ENCODE measurements at places on chromosomes 16 and 17. TPM values are rescaled to one million over a fixed set of nuclear protein-coding genes. Genes with fewer than 3 reads are reported as not detected.

The SMIM36 gene
- total RNA-seq, result not detected

DNA sequence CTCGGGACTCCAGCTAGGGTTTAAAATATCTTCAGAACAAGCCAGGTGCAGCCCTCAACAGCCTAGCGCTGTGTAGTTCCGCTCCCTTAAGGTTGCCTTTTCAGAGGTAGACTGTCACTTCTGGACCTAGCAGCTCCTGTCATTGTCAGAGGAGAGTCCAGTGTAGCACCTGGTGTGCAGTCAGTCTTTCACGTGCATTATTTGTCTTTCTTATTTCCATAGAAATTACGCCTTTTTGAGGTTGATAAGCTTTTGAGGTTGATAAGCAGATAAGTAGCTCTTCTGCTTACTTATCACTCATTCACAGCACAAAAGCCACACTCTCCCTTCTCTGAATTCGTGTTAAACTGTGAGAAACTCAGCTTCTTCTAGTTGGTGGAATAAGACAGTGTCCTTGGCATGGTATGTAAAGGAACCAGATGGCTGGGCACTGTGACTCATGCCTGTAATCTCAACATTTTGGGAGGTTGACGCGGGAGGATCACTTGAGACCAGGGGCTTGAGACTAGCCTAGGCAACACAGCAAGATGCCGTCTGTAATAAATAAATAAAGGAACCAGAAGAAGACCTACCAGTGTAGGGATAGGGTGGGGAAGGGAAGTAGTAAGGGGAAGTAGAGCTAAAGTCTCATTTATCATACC is 10.2 kb downstream of the EEF2K start:
- no peak for DNase-seq

GRCh38 chr16:72979974-72980373 is 68.0 kb downstream of the ZFHX3 start:
- no peak for DNase-seq

DNA sequence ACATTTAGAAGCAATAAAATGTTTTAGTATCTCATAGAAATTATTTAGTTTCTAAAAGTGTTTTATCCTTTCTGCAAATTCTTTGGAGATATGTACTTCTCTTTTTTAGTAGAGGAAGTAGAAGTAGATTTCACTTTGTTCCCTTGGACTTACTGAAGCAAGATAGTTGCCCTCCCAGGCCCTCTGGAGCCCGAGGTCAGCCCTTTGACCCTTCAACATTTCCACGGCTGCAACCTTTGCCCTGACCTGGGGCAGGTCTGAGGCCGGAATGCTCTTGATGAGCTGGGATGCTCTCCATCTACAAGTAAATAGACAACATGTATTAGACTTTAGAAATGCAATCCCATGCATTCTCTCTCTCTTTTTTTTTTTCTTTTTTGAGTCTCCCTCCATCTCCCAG is 167.5 kb downstream of the CDK5R1 start:
- DNase-seq, result no peak

GRCh38 chr17:75843577-75844529 is at the start of gene UNC13D:
UNC13D (minus strand) TSS chr17:75844404; CDS start chr17:75844337, 67 bp downstream.
- no peak for DNase-seq

DNA sequence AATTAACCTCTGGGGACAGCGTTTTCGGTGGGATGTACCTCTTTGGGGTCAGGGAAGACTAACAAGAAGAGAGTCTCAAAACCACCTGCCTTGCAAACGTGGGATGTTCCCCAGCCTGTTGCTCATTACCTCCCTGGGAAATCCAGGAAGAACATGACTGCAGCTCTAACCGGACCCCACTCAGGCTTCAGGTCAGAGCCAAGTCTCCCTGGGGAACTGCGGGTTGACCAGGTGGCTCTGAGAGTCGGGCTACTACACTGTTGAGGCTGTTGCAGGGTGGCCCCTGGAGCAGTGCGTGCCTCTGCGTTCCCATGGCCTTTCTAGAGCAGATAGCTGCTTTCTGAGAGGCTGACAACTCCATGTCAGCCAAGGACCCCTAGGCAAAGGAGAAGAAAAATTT is 309.1 kb downstream of the FOXL1 start:
- no peak for DNase-seq

The ZNF469 gene
- total RNA-seq, result 0.52 TPM

The GAS7 gene
- 84.8 TPM for total RNA-seq

The ASGR1 gene
- 11.2 TPM for total RNA-seq

Data from neural crest cell (in vitro differentiated cells).